Activated T-helper 1 cell treated with anti-CD3 and anti-CD28 coated beads, Interleukin-2, amount 50 U/mL, for 16 hours (primary cell): ENCODE measurements at places on chromosomes 13 and 19.

DNA sequence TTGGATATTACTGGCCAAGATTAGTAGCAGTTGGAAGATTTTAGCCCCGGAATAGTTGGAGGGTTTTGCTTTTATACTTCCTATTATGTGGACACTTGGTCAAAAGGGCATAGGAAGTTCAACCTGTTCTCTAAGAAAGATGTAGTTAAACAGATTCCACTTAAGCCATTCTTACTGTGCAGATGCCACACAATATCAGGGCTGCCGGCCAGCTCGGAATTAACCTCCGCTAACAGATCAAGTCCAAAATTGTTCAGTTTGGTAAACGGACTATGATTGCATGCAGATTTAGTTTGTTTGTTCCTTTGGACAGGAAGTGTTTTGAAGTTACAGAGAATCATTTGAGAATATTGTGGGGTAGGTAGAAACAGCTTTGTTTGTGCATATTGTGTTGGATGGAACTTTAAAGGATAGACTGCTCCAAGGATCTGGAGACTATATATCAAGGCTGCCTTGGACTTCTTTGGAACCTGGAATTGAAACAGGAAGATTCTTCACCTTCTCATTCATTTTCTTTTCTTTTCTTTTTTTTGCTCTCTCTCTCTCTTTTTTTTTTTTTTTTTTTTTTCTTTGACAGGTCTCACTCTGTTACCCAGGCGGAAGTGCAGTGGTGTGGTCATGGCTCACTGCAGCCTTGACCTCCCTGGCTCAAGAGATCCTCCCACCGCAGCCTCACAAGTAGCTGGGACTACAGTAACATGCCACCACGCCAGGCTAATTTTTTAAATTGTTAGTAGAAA is 5.0 kb upstream of the SPRY2 start:
- DNase-seq = no peak

GRCh38 chr19:10686661-10687517 is 14.3 kb upstream of the QTRT1 start:
- DNase-seq = no peak

DNA sequence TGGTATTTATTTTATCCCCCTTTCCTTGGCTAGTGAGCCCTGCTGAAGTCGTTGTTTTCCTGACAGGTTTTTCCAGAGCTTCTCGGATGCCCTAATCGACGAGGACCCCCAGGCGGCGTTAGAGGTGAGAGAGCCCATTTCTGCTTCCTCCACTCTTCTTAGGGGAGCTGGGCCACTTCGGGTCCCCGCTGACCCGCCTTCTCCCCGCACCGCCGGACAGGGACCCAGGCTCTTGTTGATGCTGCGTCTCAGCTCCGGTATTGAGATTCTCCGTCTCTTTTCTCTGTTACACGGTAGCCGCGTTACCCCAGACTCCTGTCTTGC is 306 bp downstream of the SUGT1 start:
- DNase-seq = no peak

- no peak for DNase-seq
Measured at GRCh38 chr13:107342747-107343146, 774.8 kb upstream of the ARGLU1 start.

DNA sequence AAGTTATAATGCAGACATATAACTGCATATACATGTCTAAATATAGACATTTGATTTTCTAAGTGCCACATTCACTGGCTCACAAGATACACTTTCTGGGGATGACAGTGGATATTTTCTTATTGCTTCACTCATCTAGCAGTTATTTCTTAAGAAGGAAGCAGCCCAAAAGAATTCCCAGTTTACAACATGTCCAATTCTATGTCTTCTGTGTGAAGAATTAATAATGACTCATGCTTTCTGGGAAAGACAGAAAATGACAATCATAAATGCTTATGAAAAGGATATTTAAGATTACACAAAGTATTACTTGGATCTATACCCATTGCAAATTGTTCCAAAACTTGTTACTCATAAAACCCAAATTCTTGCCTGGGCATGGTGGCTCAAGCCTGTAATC is 543.4 kb downstream of the SUCLA2 start:
- no peak for DNase-seq

DNA sequence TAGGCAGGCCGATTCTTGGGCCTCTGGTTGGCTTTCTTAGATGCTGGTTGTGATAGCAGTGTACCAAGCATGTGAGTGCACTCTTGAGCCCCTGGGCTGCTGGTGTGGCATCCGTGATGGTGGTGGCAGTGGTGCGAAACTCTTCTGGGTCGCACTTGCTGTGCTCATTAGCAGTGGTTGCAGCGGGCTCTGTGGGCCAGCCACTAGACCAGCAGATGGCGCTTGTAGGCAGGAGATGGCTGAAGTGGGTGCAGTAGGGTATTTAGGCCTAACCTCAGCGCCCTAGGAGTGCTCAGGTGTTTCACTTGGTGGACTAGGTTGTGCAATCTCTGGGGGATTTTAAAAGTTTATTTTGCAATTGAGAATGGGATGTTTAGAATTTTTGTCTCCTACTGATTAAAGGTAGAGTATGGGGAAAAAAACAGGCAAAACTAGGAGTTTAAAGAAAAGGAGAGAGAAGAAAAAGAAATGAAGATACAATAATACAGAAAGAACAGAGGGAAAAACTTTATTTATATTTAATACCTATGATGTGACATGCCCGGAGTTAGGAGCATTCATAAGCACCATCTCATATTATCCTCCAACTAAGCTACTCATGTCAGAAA is 4.3 kb upstream of the ZNF17 start:
- DNase-seq = peak; percentile 37

DNA sequence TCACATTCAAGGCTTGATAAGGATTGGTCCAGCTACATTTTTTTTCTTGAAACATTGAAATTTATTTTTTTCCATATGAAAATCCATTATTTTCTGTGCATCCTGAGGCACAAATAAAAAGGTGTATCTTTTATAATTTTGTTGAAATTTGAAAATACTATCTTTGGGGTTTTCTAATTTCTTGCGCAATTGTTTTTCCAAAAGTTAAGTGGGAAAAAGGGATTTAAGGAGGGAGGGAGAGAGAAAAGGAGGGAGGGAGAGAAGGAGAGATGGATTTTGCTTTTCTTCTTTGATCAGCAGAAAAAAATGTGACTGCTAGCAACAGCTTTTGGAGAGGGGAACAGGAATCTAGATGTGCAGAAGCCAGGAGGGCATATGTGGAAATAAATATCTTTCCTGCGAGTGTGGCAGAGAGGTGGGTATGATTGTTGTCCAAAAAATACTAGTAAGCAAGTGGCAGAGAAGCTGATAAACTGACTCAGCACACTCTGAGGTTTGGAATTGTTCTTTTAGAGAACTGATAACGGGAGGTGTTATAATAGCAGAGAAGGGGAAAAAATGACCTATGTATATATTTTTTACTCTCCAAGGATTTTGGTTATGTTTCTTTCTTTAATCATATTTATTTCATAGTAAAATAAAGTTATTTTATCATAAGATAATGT is 61.2 kb upstream of the EDNRB start:
- DNase-seq = no peak

DNA sequence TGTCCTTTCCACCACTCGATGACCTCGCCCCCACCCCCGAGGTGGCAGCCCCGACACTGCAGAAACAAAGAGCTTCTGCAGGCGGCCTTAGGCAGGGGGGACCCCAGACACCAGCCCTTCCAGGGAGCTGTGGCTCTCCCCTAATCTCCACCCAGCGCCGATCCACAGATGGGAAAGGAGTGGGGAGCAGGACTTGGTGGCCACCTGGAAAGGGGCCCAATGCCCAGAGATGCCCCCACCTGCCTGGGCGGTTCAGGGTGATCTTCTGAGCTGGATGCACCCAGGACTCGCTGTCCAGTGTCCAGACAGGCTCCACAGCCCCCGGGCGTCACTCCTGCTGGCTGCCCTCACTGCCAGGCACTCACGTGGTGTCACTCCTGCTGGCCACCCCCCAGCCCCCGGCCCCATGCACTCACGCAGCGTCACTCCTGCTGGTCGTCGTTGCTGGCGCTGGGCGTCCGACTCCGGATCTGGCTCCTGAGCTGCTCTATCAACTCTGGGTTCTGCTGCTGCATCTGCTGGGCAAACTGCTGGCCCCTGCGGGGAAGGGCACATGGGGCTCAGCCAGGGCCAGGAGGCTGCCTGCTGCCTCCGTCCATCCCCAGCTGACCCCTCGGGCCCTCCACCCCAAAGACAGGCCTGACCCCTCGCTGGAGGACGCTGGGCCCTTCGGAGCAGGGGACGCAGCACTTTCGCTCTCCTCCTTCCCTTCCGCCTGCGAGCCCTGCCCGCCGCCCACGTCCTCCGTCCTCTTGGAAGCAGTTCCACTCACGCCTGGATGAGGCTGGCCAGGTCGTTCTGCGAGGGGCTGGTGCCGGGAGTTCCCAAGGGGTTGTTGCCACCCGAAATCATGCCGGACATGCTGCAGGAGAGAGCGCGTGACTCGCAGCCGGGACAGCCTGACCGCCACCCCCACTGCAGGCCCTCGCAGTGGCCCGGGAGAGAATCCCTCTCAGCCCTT is 17.4 kb upstream of the SLC39A3 start:
- no peak for DNase-seq

- no peak for DNase-seq
Measured at GRCh38 chr13:41499452-41499851, 42.1 kb downstream of the RGCC start.

DNA sequence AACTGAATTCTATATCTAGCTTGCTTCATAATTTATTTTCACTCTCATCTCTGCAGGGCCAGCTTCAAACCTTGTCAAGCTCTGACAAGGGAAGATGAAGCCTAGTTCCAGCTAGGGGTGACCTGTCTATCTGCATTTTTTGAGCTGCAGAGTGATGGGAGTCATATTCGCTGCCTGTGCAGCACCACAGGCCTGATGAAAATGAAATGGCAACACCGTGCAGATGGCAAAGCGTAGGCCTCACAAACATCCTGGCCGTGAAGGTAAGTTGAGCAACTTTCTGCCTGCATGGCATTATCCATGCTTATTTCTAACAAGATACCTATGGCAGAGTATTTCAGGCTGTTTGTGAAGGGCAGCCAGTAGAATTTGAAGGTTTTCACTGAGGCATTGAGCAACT is 86.4 kb upstream of the C1QTNF9B start:
- no peak for DNase-seq

GRCh38 chr13:53873558-53873957 is 844.9 kb downstream of the OLFM4 start:
- no peak for DNase-seq

DNA sequence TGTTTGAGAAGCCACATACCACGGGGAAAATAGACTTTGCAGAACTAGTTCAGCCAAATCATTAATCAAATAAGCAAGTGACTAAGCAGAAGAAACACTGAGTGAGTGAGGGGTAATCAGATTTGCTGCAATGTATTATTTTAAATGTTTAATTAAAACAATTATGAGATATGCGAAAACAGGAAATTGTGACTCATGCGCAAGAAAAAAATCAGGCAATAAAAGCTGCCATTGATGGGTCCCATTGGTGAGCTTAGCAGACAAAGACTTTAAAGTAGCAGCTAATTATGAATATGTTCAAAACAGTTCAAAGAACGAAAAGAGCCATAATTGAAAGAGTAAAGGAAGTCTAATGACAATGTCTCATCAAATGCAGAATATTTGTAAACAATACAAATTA is 644.1 kb downstream of the GPC5 start:
- no peak for DNase-seq

DNA sequence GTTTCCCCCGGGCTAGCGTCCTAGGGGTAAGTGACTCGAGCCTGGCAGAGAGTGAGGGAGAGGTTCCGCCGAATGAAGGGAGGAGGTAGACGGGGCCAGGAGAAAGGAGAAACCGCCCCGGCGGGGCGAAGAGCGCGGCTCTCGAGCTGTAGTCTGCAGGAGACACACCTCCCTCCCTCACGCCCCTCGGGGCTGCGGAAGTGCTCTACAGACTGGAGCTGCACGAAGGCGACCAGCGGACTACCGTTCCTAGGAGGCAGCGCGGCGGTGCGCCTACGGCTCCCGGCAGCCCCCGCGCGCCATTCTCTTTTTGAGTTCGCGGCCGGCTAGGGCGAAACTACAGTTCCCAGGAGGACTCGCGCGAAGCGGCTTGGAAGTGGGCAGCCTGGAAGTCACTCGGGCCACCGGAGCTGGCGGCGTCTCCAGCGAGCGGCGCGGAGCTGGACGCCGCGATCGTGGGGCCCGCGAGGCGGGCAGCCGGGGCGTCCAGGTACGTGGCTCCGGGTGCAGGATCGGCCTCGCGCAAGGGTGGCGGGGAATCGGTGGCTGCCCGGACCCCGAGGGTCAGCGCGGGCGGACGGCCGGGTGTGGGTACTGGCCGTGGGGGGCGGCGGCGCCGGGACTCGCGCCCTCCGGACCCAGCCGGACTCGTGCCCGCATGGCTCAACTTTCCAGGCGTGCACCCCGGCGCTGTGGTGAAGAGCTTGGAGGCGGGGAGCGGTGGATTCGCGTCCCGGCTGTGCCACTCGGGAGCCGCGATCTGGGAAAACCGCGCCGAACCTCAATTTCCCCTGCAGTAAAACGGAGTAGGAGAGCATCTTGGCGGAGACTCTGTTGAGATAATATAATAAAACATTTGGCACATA is at the start of gene SIPA1L3:
Gene SIPA1L3 (plus strand): TSS at position 340 of the 866 bp plus-strand sequence. CDS start 174,358 bp downstream, outside the sequence.
- DNase-seq = peak; percentile 88

- DNase-seq = no peak
Measured at GRCh38 chr19:13460045-13460444, 46.2 kb downstream of the CACNA1A start.

- no peak for DNase-seq
Measured at GRCh38 chr13:69485991-69486592, 621.5 kb upstream of the ATXN8OS start.

DNA sequence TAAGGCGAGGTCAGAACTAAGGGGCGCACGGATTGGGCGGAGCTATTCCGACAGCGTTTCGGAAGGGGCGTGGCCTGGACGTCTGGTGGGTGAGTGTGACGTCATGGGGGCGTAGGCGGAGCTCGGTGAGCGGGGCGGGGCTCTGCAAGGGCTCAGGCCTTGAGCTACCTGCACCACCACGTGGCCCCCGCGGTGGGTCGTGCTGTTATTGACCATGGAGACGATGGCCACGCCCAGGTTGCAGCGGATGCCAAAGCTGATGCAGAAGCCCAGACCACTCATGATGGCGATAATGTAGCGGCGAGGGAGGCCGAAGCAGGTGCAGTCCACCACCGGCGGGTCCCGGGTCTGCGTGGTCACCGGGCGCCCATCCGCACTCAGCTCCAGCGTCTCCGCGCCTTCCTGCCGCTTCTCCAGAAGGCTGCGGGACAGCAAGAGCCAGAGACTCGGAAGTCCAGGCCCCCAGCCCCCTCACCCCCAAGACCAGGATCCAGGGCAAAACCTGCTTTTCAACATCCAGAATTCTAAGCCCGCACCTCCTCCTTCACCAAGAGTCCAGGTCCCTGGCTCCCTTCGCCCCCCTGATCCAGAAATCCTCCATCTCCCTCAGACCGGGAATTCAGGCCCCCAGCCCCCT is 4.8 kb downstream of the SLC17A7 start:
- no peak for DNase-seq
